ENCODE measurements at places on chromosomes 7 and 10.

GRCh38 chr7:44216019-44216418 lies 15.2 kb downstream of the YKT6 start:
- no peak for DNase-seq

- no peak for DNase-seq
Measured at GRCh38 chr10:35696392-35697287, 54.5 kb upstream of the FZD8 start.

DNA sequence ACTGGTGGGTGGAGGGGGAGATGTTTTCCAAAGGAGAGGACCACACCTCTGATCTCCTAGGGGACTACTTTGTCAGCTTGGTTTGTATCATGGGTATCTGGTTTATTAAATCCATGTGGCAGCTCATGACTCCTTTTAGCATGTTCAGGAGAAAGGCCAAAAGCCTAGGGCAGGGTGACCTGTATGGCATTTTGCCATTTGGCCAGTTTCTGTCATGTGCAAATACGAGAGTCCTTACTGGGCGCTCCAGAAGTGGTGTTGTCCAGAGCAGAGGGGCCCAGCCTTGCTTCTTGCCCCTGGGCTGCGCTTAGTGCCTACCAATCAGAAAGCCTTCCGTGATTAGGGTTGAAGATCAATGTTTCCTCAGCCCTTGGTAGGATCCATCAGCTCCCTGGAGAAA lies 31.0 kb downstream of the ADRA2A start:
- DNase-seq: no peak

- no peak for DNase-seq
Measured at GRCh38 chr10:47206449-47207280, 93.3 kb upstream of the GDF10 start.

DNA sequence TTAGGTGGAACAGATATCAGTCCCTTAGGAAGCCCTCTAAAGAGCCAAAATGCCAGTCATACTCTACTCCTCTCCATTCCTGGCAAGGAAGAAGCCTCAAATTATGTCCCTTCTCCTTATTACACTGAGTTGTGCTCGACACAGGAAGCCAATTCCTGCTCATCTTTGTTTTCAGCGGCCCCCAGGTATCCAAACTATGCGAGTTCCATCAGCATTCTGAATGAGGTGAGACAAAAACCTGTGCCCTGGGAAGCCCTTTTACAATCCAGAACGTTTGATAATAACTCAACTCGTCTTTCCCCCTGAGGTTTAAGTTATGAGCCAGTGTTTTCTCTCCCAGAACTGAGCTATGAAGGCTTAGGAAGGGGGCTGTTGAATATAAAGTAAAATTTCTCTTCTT lies 580.5 kb downstream of the NXPH1 start:
- no peak for DNase-seq
